Stimulated activated CD4-positive, alpha-beta T cell treated with anti-CD3 and anti-CD28 coated beads, Interleukin-1b, Interleukin-23, amount 100 ng/mL, for 48 hours (primary cell): ENCODE measurements at places on chromosomes 2 and 18.
A peak's percentile ranks its signal among the peaks of the same experiment; 100 is the strongest.

- DNase-seq = no peak
These were observed 49.3 kb downstream of the USP34 start for GRCh38 chr2:61421611-61422010.

- no peak for DNase-seq
These were observed 44.3 kb upstream of the TGIF1 start for GRCh38 chr18:3405713-3406112.

- no peak for DNase-seq
These were observed 23.6 kb upstream of the COL6A3 start for GRCh38 chr2:237437566-237437965.

GRCh38 chr2:138504546-138505235, 3.1 kb downstream of the SPOPL start:
- no peak for DNase-seq

DNA sequence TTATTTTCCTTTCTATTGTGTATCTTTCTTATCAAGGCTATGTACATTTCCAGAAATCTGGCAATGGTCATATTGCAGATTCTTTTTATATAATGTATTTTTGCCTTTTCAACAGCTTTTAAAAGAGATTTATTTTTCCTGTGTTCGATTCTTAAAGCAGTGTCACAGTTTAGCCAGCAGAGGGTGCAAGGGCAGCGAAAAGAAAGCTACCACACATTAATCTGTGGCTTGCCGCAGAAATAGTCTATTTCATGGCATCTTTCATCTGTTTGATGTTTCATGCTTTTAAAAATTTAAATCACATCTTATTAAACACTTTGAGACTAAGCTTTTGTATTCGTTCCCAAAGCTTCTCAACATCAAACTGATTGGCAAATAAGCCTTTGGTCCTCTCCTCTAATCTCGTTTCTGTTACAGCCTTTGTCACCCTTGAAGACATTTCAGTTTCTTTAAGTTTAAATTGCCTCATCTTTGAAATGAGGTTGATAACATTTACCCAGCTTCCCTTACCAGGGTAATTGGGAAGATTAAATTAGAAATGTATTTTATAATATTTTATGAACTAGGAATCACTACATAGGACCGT, 73.3 kb downstream of the PIK3C3 start:
- no peak for DNase-seq

DNA sequence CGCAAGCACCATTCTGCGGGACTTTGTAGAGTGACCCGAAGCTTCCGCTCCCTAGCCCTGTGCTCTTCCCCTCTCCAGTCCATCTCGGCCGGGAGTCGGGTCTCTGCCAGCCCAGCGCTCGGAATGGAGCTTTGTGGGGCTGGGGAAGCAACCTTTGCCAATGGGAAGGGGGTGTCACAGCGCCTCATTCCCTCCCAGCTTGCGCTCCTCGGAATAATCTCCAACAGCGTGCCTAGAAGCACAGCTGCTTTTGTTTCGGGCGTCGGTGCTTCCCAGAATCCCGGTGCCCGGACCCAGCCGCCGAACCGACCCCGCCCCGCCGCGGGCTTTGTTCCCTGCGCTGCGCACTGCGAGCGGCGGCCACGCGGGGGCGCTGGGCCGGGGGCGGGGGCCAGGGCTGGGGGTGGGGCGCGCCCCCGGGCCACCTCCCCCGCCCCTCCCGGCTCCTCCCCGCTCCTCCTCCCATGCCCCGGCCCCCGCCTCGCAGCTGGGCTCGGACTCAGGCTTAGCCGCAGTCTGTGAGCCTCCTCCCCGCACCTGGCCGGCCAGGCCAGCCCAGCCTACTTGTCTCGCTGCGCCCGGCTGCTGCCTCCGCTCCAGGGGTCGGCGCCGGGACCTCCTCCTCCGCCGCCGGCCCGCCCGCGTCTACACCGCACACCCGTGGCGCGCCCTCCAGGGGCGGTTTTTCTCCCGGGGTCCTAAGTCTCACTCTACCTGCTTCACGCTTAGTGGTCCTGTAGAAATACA, 77.7 kb upstream of the SMAD2 start:
- DNase-seq = peak; percentile 14

- no peak for DNase-seq
These were observed 1.6 kb upstream of the TMBIM1 start for GRCh38 chr2:218293715-218294429.

GRCh38 chr2:201643216-201643890, at the start of gene TMEM237:
TMEM237 (minus strand) TSS chr2:201643503; CDS start chr2:201643400, 103 bp downstream.
- peak; percentile 36 for DNase-seq

GRCh38 chr2:100270381-100271146, 51.7 kb downstream of the LONRF2 start:
- DNase-seq = no peak

GRCh38 chr2:203476881-203477280, 58.2 kb downstream of the RAPH1 start:
- no peak for DNase-seq

GRCh38 chr2:82964341-82964740, 1494.7 kb downstream of the SUCLG1 start:
- DNase-seq = no peak

DNA sequence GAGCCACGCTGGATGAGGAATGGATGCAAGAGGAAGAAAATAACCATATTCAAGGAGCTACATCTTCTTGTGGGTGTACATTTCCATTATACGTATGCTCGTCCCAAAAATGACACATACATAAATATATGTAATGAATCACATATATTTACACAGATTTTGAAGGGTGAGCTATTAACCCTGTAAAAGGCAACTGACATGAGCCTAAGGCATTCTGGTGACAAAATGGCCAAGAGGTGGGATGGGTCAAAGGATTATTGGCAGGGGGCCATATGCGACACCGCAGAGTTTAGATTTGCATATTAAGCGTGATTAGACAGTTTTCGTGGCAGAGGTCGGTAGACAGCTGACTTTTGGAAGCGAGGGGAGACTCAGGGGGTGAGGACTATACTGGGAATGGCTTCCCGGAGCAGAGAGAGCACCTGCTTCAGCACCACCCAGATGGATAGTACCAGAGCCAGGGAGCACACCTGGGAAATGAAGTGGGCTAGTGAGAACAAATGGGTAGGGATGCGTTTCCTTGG, 431 bp upstream of the CNRIP1 start:
- DNase-seq = no peak

DNA sequence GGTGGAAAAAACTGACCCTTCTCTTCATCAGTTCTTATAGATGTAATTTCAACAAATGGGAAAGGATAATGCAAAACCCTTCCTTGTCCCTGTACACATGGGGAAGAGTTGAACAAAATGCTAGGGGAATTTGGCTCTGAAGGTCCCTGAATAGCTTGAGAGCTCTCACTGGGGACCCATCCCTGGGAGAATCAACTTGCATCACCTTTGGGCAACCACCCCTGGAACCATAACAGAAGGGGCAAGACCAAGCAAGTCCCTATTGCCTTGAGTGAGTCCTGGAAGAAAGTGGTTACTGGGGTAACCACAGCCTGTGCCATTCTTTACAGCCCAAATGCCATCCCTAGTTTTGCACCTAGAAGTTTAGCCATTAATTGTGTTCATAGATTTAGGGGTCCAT, 52.2 kb upstream of the B3GNT2 start:
- no peak for DNase-seq

DNA sequence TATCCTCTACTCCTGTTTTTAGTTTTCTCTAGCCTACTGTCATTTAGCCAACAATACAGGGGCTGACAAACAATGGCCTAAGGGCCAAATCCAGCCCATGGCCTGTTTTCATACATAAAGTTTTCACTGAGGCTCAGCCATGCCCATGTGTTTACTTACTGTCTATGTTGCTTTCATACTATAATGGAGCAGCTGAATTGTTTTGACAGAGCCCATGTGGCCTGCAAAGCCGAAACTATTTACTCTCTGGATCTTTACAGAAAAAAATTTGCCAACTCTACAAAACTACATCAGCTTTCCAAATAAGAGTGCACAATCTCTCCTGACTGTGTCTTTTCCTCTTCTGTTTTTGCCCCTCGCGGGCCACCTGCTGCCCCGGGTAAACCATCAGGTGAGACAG, 24.0 kb downstream of the LGALSL start:
- no peak for DNase-seq
